ENCODE measurements at places on chromosomes 1 and 21.

- no peak for DNase-seq
These were observed 2.8 kb downstream of the SSBP3 start for GRCh38 chr1:54403405-54403804.

- DNase-seq = no peak
These were observed 38.9 kb upstream of the DMRTB1 start for GRCh38 chr1:53420341-53420740.

- no peak for DNase-seq
These were observed 26.2 kb upstream of the EPHA2 start for GRCh38 chr1:16181887-16182719.

- DNase-seq = no peak
These were observed 4.5 kb upstream of the INKA2 start for GRCh38 chr1:111743679-111744101.

DNA sequence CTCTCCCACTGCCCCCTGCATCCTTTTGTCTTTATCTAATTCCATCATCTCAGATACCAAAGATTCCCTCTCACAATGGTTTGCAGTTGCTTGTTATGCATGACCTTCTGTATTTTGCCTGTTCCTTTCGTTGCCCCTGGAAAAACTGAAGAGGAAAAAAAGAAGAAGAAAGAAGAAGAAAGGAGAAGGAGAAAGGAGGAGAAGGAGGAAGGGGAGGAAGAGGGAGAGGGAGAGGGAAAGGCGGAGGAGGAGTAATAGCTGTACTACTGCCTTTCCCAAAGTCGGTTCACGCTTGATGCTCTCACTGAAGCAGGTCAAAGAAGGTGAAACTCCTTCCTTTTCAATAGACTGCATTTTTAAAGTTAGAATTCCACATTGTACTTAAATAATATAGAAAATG is 513.8 kb downstream of the PTPRC start:
- no peak for DNase-seq

DNA sequence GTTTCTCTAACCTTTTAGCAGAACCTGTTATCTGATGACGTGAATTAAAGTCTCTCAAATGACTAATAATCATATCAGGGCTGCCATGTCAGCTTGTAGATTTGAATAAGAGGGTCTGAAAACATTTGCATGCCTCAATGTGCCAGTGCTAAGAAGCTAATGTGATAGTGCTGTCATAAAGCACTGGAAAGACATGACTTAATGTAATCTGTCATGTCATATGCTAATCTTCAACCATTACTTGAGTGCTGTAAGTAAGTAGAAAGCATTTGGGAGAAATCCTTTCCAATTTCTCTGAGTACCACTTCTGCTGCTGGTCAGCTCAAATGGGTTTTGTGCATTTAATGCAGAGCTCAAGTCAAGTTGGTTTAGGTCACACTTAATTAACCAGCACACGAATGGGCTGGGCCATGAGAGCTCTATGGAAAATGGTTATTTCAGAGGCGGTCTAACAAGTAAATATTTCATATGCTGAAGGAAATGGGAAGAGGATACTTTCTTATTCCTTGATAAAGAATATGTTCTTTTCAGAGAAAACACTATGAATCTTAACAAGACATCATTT is 609.2 kb downstream of the LMO4 start:
- no peak for DNase-seq

DNA sequence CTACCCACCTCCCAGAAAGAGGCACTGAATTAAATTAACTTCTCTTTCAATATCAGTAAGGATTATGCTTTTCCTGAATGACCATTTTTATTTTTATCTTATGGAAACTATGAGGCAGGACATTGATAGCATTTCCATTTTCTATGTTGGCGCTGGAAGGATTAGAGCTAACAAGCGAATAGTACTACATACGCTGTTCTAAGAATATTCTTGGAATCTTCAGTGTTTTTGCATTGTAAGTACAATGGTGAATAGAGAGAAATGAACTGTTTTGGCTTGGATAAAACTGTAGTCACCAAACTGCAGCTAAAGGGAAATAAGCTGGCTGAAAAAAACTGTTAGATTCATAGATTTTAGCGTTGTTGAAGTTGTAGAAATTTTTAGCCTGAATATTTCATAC is 779.0 kb upstream of the ADGRL4 start:
- no peak for DNase-seq

DNA sequence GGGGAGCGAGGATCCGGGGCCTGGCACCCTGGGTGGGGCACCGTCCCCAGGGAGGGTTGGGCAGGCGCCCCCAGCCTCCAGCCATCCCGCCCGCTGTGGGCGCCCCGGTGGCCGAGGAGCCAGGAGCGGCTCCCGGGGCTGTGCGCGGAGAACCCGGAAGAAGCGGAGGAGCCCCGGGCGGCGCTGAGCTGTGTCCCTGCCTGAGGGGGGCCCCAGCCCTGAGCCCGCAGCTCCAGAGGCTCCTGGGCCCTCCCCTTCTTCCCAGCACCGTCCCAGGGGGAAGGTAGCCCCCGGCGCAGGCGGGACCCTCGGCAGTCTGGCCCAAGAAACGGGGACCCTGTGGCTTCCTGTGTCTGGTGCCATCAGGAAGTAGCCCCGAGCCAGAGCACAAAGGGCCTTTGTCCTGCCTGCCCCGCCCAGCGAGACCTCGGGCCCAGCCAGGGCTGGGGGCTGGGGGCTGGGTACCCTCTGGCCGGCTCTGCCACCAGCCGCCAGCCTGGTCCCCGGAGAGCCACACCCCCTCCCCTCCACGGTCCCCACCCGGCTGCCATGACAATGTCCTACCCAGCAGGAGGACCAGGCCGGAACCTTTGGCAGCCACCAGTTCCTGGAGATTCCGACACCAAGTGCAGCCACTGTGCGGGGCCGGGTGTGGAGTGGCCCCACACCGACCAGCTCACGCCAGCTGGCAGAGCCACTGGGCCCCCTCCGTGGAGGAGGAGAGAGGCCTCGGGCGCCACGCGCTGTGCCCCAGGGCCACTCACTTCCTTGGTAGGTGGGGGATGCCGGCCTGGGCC is 15.6 kb upstream of the TTLL10 start:
- peak; percentile 39 for DNase-seq

DNA sequence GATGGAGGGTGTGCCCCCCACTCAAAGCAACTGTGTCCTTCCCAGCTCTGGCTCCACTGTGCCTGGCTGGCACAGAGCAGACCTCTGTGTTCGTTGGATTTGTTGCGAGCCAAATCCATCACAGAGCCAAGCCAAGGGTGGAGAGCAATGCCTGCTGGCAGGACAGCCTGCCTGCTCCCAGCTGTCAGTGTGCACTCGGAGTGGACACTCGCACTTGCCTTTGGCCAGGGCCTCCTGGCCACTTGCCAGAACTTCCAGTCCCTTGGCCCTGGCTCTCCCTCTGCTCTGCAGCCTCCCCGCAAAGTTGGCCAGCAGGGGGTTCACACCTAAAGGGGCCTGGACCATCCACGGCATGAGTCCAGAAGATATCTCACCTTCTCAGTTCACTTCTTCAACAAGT is 16.4 kb downstream of the HEYL start:
- no peak for DNase-seq

GRCh38 chr1:216186141-216186540 is 237.1 kb downstream of the USH2A start:
- no peak for DNase-seq

DNA sequence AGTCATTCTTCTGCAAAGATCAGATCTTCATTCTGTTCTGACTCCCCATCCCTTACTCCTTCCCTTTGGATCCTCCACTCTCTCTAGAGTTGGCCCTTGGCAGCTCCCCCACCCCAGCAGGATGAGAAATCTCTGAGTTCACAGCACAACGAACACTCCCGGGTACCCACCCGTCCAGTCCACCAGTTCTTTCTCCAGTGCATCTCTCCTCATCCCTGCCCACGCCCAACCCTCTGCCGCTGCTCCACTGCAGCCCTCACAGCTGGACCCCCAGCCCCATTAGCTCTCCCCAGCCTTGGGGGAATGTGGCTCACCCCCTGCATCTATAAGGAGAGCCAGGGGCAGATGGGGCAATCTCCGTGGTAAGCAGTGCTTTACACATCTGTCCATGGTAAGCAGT is 125.7 kb downstream of the MATN1 start:
- DNase-seq = no peak

Data from CD8-positive, alpha-beta memory T cell (primary cell).